ENCODE measurements at places on chromosomes 16 and 17.

- DNase-seq = peak; percentile 10
Observed at GRCh38 chr16:79845033-79845733, 244.6 kb upstream of the MAF start.

GRCh38 chr17:78112518-78113471 is 15.8 kb downstream of the TMC6 start:
- DNase-seq = peak; percentile 82

- DNase-seq = no peak
Observed at GRCh38 chr17:11642655-11643054, 44.4 kb downstream of the DNAH9 start.

- DNase-seq = no peak
Observed at GRCh38 chr17:44850612-44851011, 2.9 kb downstream of the HIGD1B start.

DNA sequence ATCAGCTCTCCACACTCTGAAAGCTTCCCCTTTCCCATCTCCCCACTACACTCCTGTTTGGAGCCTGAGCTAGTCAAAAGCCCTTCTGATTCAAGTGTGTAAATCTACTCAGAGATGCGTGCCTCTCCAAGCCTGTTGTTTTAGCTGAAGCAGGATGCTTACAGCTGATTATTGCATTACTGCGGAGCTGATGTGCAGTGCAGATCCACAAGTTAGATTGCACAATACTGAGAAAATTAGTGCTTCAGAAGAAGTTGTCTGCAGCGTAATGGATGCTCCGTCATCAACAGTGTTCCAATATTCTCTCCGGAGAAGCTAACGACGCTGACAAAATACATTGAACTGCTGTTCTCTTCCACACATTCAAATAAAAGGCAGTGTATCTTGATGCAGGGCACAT is 44.8 kb upstream of the NLRP1 start:
- DNase-seq = no peak

DNA sequence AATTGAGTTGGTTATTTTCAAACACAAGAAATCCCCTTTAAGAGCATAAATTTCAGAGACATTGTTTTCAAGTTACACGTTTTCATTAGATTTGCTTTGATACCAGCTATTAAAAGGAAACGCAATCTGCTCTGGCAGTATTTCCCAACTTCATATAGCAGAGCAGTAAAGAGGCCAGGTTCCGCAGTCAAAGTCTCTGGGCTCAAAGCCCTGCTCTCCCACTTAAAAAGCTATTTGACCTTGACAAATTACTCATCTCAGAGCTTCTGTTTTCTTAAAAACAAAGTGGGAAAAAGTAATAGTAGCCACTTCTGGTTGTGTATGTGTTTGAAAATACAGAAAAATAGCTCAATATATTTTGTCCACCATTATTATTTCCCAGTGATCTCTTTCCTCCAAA is 89.7 kb upstream of the CDYL2 start:
- no peak for DNase-seq

DNA sequence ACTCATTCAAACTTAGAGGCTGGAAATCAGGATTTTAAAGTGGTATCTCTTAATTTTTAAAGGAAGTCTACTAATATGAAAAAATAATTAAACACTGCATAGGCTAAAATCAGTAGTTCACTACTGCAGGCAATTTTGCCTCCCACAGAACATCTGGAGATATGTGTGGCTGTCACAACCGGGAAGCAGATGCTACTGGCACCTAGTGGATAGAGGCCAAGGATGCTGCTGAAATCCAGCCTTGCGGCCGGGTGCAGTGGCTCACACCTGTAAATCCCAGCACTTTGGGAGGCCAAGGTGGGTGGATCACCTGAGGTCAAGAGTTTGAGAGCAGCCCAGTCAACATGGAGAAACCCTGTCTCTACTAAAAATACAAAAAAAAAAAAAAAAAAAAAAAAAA is 473.9 kb downstream of the XYLT1 start:
- DNase-seq = no peak

DNA sequence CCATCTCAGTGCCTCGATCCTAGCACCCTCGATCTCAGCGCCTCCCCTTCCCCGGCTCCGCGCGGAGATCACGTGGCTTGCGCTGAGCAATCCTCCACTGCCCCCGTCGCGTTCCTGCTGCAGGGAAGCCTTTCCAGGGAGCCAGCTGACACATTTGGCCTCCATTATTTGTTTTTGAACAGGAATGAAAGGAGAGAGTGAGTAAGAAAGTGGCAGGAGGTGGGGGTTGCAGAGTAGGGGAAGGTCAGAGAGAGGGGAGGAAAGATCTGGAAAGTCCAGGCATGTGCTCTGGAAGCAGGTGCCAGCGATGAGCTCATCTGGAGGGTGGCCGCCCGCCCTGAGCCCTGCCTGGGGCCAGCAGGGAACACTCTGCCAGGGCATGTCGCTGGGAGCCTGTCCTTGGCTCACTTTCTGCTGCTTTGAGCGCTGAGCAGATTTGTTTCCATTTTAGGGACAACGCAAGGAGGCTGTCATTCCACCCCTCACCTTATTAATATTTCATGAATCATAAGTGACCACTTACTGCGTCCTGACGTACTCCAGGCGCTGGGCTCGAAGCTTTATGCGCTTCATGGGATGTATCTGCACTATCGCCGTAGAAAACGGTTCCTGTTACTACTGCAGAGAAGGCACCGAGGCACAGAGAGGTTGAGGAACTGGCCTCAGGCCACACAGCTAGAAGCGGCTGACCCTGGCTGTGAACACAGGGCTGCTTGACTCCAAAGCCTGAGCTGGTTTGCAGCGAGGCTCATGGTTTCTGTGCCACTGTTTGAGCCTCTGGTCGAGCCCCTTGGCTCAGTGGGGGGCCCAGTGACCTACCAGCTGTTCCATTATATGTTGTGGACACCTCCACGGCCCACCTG is 283.1 kb downstream of the SEC14L1 start:
- DNase-seq = no peak

- peak; percentile 88 for DNase-seq
Observed at GRCh38 chr17:76417499-76418143, 33.2 kb downstream of the SPHK1 start.

- no peak for DNase-seq
Observed at GRCh38 chr16:85202051-85202601, 89.9 kb upstream of the CIBAR2 start.

GRCh38 chr16:78463591-78463990 is 364.1 kb downstream of the WWOX start:
- no peak for DNase-seq

DNA sequence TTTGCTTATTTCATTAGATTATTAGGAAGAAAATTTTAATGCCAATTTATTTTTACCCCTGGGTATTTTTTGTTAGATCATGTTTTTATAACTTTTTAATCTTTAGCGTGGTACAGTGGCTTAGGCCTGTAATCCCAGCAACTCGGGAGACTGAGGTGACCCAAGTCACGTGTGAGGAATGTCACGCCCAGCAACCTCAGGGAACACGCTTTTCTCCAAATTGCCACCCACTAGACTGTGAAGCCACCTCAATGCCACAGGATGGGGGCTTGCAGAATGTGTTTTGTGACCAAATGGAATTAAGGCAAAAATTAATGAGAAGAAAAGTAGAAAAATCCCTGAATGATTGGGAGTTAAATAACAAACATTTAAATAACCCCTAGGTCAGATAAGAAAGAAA is 141.8 kb downstream of the LAT start:
- DNase-seq = no peak

GRCh38 chr16:81831722-81832126 is 52.6 kb downstream of the PLCG2 start:
- DNase-seq = peak; percentile 91

GRCh38 chr16:69566981-69567680 is 1.4 kb downstream of the NFAT5 start:
- DNase-seq = peak; percentile 63

DNA sequence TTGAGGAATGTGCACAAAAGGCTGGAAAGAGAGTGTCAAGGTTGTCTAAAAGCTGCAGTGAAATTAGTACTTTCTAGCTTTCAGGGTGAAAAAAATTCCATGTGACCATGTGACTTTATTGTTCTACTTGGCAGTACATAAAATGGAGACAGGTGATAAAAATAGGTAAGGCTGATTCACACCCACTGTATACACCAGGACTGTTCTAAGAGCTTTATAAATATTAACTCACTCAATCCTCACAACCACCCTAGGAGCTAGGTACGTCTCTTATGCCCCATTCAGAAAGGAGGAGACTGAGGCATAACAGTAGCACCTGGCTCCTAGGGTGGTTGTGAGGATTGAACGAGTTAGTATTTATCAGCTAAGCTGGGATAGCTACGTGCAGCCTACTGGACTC is 28.2 kb upstream of the DNAH17 start:
- no peak for DNase-seq

DNA sequence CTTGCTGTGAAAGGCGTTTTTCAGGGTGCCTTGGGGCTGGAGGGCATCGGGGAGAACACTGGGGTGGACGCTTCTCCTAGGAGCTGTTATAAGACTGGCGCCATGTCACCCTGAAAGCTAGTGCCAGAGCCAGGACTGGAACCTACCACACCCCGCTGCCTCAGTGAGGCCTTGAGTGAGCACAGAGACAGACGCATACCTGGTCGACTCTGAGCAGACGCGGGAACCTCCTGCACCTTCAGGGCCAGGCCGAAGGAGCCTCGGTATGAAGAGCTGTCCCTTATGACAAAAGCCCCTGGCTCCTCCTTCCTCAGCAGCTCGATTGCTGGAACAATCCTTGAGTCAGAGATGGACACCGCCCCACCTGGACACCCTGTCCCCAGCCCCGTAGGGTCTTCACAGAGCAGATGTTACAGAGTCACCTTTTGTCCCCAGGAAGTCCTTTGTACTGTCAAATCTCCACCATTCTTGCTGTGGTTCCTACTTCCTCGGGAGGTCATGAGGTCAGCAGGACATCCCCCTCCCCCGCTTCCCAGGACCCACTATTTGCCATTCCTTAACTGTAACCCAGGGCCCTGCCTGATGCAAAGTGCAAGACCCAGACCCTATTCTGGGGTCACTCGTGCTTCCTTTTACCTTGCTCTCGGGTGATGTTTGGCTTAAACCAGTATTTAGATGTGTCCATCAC is 17.0 kb downstream of the TNS4 start:
- no peak for DNase-seq

DNA sequence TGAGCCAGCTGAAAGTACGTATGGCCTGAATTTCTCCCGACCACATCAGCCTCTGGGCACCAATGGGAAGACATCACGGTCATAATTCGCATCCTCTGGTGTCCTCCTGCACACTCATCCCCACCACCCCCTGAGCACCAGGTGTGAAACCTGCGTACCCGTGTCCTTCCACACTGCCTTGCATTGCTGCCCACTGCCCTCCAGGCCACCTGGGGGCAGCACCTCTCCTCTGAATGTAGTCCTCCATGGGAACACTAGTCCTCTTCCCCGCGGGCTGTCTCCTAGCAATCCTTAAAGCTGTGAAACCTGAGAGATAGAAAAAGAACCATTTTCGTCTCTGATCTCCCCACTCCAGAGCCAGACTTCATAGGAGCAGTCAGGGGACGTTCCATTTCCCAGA is 125.5 kb downstream of the ZNF18 start:
- peak; percentile 1 for DNase-seq

DNA sequence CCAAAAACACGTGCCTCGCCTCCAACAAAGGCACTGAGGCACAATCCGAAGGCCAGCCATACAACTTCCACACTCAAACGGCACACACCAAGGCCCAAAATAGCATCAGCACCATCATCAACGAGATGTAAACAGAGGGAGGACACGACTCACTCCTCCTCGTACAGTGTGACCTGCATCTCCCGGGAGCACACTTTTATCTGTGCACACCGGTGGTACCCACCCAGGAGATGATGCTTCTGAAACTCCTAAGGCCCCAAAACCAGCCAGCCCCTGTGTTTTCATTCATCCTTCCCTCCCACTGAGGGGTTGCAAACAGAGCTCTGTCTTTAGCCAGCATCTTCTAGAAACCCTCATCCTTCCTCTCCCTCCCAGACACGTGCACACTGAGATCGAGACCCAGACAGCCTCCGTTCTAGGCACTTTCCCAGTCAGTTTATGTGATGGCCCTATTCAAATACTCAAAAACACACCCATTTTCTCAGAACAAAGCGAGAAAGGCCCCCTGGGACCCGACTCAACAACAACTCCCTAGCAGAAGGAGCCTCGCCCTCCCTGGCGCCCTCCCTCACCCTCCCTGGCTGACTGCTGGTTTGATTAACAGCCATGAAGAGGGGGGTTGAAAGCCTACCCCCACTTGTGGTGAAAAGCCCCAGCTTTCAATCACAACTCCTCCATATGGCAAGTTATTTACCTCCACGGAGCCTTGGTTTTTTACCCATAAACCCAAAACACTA is 76.3 kb downstream of the GAS7 start:
- no peak for DNase-seq

DNA sequence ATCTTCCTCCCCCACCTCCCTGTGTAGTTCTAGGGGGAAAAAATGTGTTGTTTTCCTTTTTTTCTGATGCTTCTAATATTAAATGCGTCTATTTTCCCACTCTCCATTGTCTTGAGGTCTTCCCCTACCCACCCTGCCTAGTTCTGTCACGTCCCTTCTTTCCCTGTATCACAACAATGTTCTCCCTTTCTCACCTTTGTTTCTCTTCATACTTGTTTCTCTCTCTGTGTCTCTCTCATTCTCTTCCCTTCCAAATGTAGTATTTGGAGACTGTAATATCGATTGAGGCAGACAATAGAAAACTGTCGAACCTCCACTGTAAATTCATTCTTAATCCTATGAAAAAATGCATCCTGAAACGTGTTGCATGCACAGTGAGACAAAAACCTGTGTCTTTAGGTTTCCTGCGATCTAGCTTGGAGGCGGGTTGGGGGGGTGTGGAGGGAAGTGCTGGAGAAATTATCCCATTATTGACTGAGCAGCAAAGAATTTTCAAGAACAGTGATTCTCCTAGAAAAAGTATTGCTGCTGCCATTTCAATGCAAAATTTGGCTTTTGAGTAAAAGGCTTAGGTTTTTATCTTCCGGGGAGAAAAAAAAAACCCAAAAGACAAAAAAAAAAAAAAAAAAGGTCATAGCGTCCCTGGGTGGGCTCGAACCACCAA is 1.3 kb upstream of the PSMB3 start:
- DNase-seq = no peak

GRCh38 chr16:35239561-35239960 is 1780.1 kb downstream of the TP53TG3F start:
- DNase-seq = no peak

- DNase-seq = no peak
Observed at GRCh38 chr17:4515501-4515900, 16.8 kb downstream of the SPNS2 start.

- no peak for DNase-seq
Observed at GRCh38 chr17:67657596-67657995, 60.1 kb upstream of the NOL11 start.

GRCh38 chr16:25894093-25894492 is 202.3 kb downstream of the HS3ST4 start:
- no peak for DNase-seq

DNA sequence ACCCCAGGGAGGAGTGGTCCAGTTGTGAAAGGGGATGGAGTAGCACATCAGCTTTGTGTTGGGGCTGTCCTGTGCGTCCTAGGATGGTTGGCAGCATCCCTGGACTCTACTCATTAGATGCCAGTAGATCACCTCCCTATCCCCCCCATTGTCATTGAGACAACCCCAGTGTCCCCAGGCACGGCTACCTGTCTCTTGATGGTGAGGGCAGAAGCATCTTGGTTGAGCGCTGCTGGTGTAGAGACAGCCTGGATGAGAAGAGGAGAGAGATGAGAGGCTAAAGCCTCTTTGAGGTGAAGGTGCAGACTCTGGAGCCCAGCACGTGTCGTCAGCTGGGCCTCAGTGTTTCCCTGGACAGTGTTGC is 55.4 kb downstream of the TNFRSF13B start:
- no peak for DNase-seq
